ENCODE measurements at places on chromosomes 7 and 10.
A peak's percentile ranks its signal among the peaks of the same experiment; 100 is the strongest.

DNA sequence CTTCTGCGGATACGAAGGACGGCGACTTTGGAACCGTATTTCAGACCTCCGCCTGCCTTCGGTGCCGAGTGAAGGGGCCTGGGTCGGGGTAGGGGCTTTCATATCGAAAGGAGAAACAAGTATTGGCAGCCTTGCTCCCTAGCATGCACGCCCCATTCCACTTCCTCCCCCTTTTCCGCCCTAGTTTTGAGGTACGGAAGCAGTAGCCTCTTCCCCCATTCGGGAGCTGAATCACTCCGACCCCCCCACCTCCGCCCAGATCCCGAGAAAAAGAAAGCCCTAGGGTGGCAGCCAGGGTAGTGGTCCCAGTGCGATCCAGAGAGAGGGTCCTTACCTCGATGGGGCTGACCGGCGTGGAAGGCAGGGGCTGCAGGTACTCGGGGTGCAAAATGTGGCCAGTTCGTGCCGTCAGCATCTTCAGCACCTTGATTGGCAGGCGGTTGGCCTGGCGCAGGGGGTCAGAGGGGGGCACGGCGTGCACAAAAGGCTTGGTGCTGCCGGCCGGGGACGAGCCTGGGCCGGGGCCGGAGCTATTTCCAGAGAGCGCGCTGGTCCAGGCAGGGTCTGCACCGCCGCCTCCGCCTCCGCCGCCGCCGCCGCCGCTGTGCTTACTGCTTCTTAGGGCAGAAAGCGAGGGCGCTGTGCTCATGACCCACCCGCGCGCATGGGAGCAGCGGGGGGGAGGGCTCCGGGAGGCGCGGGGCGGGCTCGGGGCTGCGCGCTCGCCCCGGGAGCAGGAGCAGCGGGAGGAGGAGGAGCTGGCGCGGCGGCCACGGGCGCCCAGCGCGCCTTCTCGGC is 594 bp downstream of the ZNF503 start:
- no peak for DNase-seq

GRCh38 chr10:99370993-99371392 is 41.8 kb downstream of the CNNM1 start:
- DNase-seq: no peak

DNA sequence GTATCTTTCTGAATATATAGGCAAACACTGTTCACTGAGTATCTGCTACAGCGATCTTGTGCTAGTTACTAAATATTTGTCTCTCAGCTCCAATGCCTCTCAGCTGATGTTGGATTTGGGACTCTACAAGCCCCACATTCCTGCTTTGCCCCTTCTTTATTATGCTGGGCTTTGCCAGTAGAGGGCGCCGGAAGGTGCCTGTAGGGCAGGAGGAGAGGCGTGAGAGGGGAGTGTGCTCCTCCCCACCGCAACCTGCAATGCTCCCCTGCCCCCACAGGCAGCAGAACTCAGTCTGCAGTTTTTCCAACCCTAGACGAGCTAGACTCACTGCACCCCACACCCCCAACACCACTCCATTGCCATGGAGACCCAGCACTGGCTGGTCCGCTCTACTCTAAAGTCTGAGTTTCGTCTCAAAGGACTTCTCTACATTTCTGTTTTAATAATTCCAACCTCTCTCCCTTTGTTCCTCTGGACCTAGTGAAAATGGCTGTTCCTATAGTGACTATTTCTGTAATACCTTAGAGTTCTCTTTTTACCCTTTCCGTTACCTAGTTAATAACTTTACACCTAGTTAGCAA is 337.6 kb downstream of the CCSER2 start:
- DNase-seq: peak; percentile 47

- no peak for DNase-seq
Observed at GRCh38 chr7:3204526-3204925, 96.5 kb upstream of the SDK1 start.

DNA sequence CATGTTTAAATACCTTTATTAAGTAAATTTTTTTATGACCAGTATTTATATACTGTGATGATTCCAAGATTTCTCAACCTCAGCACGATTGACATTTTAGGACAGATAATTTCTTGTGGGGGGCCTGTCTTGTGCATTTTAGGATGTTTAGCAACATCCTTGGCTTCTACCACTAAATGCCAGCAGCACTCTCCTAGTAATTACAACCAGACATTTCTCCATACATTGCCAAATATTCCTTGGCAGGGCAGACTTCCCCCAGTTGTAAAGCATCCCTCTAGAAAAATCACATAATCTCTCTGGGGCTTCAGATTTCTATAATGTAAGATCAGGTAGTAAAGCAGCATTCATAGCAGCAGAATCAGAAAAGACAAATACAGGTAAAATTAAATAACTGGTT is 7.8 kb upstream of the LIPM start:
- DNase-seq: no peak

- DNase-seq: no peak
Observed at GRCh38 chr7:37816922-37817590, 31.3 kb upstream of the NME8 start.

DNA sequence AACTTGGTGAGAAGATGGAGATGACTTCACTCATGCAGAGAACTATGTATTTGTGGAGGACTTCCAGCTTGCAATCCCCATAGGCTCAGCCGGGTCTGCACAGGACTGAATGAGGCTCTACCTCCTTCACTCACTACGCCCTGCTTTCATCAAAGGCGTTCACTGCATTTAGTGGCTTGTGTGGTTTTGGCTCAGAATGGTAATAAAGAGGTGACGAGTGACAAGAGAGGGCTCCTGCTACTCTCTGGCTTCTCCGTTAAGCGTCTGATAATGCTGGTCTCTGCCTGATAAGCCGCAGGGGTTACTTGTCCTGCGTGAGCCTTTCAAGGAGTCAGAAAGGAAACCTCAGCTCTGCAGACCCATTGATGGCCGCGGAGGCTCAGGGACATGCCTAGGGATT is 343.4 kb downstream of the PRPF18 start:
- no peak for DNase-seq

GRCh38 chr10:51773681-51774080 is 74.3 kb upstream of the CSTF2T start:
- DNase-seq: no peak

DNA sequence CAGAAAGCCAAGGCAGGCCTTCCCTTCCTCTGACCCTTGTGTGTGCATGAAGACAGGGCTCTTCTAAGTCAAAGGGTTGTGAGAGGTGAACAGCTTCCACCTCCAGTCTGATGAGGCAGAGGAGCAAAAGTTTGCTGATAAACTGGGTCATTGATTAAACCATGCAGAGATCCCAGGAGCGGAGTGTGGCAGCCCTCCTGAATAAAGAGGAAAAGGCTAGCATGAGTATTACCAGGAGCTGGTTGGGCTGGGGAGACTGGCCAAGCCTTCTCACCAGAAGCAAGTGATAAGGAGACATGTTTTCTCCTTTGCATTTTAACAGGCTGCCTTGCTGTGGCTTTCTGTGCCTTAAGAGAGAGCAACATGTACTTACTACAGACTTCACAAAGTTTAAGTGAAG is 10.2 kb downstream of the LMOD2 start:
- no peak for DNase-seq

DNA sequence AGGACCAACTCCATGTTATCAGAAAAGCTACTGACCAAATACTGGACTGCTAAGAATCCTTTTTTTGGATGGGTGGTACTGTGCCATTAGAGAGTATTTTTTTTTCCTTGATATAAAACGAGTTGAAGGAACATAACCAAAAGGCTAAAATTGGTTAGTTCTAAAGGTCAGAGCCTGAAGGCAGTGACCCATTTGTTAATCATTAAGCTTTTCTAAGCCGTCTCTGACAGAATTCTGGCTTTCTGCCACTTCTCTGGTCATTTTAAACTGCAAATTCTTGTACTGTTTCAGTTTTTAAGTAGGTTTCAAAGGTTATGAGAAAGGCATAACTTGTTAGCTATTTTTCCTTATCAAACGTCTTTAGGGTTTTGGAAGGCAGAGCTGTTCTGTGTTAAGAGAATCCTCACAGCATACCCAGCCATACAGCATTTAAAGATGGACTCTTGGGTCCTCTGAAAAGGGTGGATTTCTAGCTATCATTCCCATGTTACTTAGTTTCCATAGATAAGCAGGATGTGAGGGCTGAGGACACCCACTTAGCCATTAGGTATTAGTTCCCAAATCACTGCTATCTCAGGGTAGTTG is 196.8 kb downstream of the RNLS start:
- no peak for DNase-seq

- no peak for DNase-seq
Observed at GRCh38 chr10:96507044-96507443, 6.7 kb downstream of the TLL2 start.

GRCh38 chr7:141003172-141004065 is 11.3 kb downstream of the MRPS33 start:
- no peak for DNase-seq

- DNase-seq: no peak
Observed at GRCh38 chr10:33315891-33316290, 18.6 kb downstream of the NRP1 start.

- no peak for DNase-seq
Observed at GRCh38 chr7:30912021-30912730, 523 bp downstream of the AQP1 start.

DNA sequence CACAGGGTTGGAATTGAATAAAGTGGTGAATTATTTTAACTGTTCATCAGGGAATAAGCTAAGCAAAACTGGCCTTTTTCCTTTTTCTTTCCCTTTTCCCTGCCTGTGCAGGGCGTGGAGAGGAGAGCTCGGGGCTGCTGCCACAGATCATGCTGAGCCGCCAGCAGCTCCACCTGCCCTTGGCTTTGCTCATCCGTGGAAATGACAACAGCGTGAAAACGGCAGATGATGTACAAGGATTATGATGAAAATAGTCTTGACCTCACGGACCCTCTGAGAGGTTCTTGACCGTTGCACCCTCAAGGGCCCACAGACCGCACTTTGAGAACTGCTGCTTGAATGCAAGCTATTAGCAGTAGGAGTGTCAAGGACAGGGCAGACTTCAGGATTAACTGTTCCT is 10.6 kb downstream of the PPP2R2D start:
- DNase-seq: no peak

DNA sequence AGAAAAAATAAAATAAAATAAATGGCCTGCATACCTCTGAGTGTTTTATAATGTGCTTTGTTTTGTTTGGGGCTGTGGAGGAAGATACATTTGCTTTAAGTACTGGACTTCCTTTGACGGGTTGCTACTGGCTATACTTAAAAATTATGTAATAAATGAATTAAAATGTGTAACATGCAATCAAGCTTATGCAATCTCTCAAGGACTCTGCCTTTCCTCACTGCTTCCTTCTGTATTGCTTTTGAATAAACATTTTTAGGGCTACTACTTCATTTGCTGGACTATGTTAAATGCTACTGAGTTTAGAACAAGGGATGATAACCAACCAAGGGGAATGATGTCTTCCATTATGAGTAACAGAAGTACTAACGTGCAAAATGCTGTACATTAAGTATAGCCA is 91.6 kb downstream of the ETV1 start:
- no peak for DNase-seq

GRCh38 chr7:126780993-126781392 is 471.7 kb downstream of the GRM8 start:
- DNase-seq: no peak

DNA sequence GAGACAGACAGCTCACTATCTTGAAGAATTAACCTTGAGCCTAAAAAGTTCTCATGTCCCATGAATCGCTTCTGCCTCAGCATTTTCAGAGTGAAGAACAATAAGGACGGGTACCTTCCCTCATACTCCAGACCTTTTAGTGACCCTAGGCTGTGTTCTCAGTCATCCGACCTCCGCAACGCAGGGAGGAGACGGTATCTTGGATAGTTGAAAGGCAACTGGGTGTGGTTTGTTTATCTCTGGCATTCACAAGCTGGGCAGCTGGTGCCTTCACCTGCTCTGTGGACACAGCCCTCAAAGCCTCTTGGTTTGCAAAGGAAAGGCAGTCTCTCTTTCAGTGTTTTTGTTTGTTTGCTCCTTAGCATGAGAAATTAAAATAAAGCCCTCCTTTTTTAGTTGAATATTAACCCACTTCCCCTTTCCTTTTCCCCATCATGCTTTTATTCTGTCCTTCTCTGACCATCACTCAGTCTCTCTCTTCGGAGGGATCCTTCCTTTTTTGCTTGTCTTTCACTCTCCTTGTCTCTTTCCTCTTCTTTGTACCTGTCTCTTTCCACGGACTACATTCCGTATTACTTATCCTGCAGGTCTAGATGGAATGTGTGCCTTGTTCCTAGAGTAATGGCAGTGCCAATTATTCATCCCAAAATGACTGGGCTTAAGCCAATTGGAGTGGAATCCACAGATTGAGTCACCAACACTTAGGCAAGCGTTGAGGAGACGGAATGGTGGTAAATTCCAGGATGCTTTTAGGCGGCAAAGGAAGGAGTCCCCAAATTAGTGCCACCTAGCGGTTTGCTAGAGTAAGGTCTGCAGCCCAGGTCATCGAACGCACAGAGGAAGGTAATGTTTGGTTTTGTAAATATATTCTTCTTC is 45.8 kb downstream of the PRR15 start:
- no peak for DNase-seq

- no peak for DNase-seq
Observed at GRCh38 chr10:131908151-131908550, 7.3 kb downstream of the PPP2R2D start.

GRCh38 chr10:112988839-112989406 is 38.9 kb downstream of the TCF7L2 start:
- no peak for DNase-seq

- DNase-seq: no peak
Observed at GRCh38 chr10:12438919-12439692, 89.8 kb downstream of the CAMK1D start.

GRCh38 chr7:50475340-50475739 is 25.2 kb upstream of the FIGNL1 start:
- DNase-seq: no peak

GRCh38 chr7:148905093-148905666 is 21.1 kb upstream of the EZH2 start:
- DNase-seq: no peak

GRCh38 chr10:32298075-32298812 is 48.7 kb downstream of the EPC1 start:
- no peak for DNase-seq

DNA sequence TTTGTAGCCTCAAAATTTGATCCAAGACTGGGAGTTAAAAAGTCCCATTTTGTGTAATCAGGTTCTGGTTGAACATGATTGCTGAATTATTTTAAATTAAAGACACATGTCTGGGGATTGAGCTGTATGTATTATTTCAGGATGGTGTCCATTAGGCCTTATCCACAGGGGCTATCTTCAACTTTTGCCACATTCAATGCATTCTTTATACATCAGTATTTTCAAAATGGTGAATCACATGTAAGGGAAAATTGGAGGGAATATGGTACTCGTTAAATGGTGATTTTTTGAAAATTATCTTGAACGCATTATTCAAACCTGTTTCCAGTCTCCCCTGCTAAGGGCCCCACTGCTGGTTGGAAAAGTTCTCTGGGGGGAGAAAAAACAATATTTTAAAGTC is 367.7 kb upstream of the NPVF start:
- DNase-seq: no peak

DNA sequence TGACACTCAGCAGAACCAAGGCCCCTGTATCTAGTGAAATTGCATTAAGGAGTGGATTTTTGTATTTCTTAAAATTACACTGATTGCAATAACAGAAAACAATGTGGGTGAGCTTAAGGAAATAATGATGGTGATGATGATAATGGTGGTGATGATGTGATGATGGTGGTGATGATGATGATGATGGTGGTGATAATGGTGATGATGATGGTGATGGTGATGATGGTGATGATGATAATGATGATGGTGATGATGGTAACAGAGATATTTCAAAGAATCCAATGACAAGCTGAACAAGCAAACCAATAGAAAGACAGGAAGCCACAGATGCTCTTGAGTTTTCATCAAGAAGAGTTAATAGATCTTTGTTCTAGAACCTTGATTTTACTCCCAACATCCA is 630.7 kb upstream of the AUTS2 start:
- DNase-seq: no peak
